ENCODE measurements at places on chromosomes 7 and 10. TPM values are rescaled to one million over a fixed set of nuclear protein-coding genes. Genes with fewer than 3 reads are reported as not detected.

VIM gene
- 479 TPM for polyA plus RNA-seq

INSYN2A gene
- not detected for polyA plus RNA-seq

CACNB2 gene
- polyA plus RNA-seq = 0.13 TPM

TPST1 gene
- polyA plus RNA-seq = 6.7 TPM

NODAL gene
- not detected for polyA plus RNA-seq

GDF10 gene
- polyA plus RNA-seq = 0.26 TPM

TAS2R5 gene
- polyA plus RNA-seq = not detected

INPP5A gene
- polyA plus RNA-seq = 3.9 TPM

R3HCC1L gene
- 14.2 TPM for polyA plus RNA-seq

CALHM2 gene
- 3.0 TPM for polyA plus RNA-seq

TAS2R60 gene
- 0.23 TPM for polyA plus RNA-seq

CYP3A5 gene
- polyA plus RNA-seq = 0.20 TPM

ZNF680 gene
- polyA plus RNA-seq = 7.1 TPM

FEZF1 gene
- not detected for polyA plus RNA-seq

LIPN gene
- not detected for polyA plus RNA-seq

HOXA10 gene
- polyA plus RNA-seq = not detected

DNA sequence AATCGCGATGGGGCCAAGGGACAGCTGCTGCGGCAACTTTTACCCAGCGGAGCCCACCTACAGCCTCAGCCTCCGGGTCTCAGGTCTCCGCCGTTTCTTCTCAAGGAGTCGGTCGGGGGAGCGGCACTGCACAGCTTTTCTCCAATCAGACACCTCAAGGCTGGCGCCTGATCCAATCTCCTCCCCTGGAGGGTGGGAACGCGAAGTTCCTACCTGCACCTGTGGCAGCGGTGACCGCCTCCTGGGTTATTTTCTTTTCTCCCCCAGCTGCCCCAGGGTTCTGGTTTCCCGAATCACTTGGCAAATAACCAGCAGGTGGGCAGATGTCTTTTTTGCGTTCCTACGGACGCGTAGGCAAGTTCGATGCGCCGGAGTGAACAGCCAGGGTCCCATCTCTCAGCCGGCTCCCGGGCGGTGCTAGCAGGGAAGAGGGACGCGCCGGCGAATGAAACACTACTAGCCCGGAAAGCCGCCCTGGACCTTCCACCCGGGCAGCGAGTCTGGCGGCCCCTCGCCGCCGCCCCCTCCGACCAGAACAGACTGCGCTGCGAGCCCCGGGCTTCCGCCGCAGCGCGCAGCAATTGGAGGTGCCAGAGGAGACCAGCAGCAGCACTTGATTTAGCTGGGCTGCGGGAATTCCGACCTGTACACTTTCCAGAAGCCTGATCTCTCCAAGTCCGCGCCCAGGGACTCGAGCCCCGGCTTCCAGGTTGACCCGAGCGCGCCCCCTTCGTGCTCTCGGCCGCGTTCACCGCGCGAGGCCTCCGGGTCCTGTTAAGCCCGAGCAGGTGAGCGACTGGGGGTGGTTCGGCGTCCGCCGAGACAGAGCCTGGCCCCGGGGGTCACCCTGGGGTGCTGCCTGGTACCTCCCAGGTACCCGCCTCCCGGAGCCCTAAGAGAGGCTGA, at the start of gene PRR15:
PRR15 (plus strand) TSS at position 246 of the 906 bp plus-strand sequence. CDS start 2,495 bp downstream, outside the sequence.
- no peak for DNase-seq

DNA sequence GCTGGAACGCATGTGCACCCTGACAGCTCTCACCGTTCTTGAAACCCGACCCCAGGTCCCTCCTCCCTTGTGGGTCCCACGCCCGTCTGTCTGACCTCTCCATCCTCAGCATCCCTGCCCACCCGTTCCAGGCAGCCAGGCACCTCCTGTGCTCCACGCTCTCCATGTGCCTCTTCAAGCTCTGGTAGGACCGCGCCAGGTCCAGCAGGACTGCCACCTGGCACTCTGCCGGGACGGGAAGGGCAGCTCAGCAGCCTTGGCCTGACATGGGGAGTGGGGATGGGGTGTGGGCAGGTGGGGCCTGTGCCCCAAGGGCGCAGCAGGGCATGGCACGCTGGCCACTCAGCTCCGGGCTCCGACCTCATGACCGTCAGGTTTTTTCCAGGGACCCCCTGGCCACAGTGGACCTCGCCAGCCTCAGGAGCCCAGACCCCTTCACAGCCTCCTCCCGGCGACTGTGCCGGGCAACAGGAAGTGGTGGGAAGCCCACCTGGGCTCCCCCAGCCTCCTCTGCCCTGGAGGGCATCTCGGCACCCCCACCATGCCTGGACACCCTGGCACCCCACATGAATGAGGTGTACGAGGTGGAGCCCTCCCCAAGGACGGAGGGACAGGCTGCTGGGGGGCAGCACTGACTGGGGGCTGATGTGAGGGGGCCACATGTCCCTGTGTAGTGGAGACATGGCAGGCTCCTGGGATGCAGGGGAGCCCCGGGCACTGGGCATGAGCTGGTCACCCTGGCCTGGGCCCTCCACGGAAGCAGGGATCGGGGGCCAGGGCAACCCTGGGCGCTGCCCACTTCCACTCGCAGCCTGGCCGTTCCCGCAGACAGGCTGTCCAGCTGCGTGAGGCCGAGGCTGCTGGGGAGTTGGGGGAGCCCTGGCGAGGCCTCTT, 25.1 kb upstream of the NKX6-2 start:
- DNase-seq = no peak

DNA sequence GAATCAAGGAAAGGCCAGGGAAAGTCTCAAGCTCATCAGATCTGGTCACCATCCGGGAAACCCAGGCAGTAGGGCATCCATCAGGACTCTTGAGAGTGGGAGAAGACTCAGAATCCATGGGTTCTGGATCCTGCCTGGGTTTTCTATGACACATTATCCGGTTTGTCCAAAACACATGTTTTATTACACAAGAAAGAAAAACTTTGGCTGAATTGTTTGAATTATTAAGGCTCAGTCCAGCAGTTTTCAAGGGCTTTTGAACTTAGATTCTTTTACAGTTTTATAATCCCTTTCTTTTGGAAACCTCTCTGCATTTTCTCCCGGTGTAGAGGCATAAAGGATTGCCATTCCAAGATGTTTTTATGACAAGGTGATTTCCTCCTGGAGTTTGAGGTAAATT, 528.5 kb upstream of the MGMT start:
- DNase-seq = no peak

GRCh38 chr10:76559892-76560220, 1077.8 kb downstream of the KCNMA1 start:
- no peak for DNase-seq

DNA sequence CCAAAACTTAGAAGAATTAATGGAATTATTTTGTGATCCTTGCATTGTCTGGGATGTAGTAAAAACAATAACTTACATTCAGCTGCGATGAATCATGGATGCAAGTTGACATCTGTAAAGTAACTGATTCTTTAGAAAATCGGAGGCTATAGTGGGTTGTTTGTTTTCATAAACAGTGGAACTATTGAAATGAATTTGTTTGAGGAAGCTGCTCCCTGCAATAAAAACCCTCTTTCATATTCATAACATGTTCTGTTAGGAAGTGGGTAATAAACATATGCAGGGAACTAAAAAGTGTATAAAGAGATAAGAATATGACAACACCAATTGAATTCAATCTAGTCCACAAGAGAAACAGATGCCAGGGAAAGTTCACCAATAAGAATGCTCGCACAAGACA, 53.6 kb downstream of the AGMO start:
- DNase-seq = no peak

- DNase-seq = no peak
These were observed 5.5 kb upstream of the MDFIC start for GRCh38 chr7:114916261-114916892.

- DNase-seq = no peak
These were observed 332.1 kb upstream of the CELF2 start for GRCh38 chr10:10685566-10685965.

- DNase-seq = no peak
These were observed 58.8 kb downstream of the TPST1 start for GRCh38 chr7:66263936-66264335.

GRCh38 chr10:118873738-118874105, 119.0 kb upstream of the CACUL1 start:
- no peak for DNase-seq

- DNase-seq = no peak
These were observed 527.7 kb downstream of the GALNT17 start for GRCh38 chr7:71659622-71660021.

- no peak for DNase-seq
These were observed 3.3 kb downstream of the XPNPEP1 start for GRCh38 chr10:109920016-109920415.

- DNase-seq = no peak
These were observed 161.5 kb downstream of the SEMA3D start for GRCh38 chr7:85025312-85025756.

DNA sequence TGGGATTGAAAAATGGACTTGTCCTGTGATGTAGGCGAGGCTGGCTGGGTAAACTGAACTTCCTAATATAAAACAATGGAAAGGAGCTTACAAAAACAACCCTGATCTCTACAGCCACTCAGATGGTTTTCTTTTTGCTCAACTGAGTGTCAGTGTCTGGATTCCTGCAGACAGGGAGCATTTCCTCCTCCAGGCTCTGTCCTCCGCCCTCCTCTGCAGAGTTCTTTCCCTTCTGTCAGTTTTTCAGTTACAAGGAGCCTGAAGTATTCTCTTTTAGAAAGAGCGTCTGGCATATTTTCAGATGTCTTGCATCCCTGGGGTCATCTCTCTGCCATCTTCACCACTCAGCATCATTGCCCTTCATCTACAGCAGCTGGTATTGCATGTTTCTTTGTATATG, 50.0 kb upstream of the PITRM1 start:
- no peak for DNase-seq

DNA sequence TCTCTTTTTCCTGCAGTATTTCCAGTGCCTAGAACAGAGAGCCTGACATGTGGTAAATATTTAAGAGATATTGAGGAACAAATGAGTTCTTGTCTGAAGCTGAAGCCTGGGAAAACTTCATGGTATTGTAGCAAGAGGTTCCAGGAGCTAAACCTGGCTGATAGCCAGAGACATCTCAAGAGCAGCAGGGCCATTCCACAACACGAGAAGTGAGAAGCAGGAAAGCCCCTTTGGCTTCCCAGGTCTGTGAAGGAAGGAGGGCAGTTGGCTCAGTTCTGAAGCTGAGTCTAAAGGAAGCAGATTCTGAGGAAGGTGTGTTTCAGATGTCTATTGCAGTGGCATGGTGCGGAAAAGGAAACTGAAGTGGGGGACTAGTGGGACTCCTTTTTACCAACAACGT, 63.8 kb upstream of the FAM204A start:
- no peak for DNase-seq

DNA sequence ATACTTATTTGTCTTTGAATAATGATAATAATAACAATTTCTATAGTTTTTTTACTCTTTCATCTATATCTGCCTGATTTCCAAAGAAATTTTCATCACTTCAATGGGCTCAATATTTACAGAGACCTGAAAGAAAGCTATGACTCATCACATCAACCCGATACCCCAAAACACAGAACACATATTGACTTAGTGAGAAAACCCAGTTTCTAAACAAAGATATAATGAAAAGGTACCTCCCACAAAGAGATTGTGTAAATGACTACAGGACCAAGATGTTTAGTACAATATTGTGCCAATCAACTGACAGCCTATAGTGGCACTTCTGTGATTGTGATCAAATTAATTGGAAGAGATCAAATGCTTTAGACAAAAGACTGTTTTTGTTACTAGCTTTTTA, 133.9 kb downstream of the PCDH15 start:
- DNase-seq = no peak

DNA sequence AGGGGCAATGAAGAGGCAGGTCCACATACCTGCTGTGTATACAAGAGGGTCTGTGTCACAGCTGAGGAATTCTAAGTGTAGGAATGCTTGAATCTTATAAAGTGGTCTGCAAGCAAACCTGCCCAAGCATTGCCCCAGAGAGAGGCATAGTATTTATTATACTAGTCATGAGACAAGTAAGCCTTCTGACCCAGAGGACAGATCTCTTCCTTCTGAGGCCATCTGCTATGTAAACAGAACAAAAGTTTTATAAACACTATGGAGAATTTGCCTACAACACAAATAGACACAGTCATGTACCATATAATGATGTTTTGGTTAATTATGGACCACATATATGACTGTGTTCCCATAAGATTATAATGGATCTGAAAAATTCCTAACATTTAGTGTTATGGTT, 388.2 kb downstream of the NEBL start:
- no peak for DNase-seq

- DNase-seq = no peak
These were observed 487.7 kb downstream of the TYW1 start for GRCh38 chr7:67484244-67484751.

DNA sequence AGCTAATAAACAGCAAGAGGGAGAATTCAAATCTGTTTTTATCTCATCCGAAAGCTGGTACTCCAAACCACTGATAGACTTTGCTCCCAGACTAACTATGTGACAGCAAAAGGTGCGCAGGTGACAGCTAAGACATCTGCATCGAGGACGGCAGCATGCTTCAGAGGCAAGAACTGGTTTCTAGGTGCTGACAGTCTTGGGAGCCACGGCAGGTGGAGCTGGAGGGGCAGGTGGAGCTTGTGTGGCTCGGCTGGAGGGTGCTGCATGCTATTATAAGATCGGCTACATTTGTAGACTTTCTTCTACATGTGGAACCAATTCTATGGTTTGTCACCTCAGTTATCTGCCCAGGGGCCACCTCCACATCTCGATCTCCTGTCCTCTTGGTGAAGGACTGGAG, 21.8 kb upstream of the MMP21 start:
- DNase-seq = no peak

GRCh38 chr10:108791794-108792474, 1131.4 kb downstream of the XPNPEP1 start:
- DNase-seq = no peak

DNA sequence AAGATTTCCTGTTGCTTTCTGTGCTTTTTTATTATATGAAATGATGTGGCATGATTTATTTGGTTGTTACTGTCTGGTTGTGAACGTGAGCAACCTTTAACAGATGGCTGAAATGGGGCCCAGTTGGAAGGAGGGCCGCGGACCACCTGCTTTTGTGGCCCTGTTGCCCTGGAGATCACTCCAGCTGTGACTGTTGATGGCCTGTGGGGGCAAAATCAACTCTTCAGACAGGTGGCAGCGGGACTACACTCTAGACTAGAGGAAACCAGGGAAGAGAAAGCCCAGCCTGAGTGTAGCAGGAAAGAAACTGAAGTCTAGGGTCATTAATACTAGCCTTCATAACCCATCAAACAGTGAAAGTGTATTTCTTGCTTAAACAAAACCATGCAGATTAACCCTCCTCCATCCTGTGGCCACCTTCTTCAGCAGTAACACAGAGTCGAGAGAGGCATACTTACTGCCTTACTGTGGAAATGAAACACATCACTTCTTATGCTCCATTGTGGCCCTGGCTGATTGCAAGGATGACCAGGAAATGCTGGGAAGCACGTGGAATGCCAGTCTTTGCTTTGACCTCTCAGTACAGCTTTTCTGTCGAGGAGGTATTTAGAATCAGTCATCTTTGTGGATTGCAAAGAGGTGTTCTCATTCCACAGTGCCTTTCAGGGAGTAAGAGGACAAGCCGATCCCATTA, 80.5 kb downstream of the CCNY start:
- no peak for DNase-seq

- DNase-seq = no peak
These were observed 13.3 kb downstream of the PRSS2 start for GRCh38 chr7:142784096-142784495.

GRCh38 chr10:90288391-90288933, 569.4 kb downstream of the HTR7 start:
- no peak for DNase-seq
